ENCODE measurements at places on chromosomes 2 and 18. TPM values are rescaled to one million over a fixed set of nuclear protein-coding genes. Genes with fewer than 3 reads are reported as not detected.

The ZNF2 gene
- total RNA-seq: not detected

DNA sequence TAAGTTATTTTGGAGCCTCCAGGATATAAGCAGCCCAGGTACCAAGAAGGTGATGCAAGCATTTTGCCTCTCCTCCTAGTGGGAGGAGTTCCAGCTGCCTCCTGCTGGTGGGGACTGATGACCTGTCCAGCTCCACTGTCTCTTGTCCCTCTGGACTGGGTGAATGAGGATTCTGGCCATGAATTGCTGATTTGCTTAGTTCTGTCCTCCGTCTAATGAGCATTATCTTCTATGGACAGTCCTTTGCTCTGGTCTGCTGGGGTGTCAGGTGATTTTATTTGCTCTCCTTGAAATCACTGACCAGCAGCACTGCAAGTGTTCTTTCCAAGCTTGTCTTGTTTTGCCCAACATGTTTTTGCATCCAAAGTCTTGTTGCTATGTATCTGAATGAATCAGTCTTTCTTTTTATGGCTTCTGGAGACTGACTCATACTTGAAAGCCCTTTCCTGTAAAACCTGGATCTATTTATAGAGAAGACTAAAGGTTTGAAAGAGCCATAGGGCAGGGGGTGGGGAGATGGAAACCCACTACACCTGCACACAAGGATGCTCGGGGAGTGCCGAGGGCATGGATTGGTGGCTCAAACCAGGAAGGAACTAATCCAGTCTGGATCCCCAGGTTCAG is 40.5 kb upstream of the EFHD1 start:
- no peak for DNase-seq

DNA sequence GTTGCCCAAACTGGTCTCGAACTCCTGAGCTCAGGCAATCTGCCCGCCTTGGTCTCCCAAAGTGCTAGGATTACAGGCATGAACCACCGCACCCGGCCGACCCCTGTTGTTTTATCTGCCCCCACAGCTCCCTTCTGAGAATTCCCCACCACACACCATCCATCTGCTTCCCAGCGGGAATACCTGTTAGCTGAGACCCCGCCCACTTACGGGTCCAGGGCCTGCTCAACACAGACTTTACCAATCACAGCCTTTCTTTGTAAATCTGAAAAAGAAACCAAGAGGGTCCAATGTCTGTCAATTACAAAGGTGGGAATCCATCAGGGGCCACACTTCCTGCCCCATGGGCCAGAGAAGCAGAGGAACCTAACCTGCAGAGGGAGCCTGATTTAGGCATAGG is 14.2 kb upstream of the CABLES1 start:
- DNase-seq: no peak

The E2F6 gene
- total RNA-seq: 6.3 TPM

DNA sequence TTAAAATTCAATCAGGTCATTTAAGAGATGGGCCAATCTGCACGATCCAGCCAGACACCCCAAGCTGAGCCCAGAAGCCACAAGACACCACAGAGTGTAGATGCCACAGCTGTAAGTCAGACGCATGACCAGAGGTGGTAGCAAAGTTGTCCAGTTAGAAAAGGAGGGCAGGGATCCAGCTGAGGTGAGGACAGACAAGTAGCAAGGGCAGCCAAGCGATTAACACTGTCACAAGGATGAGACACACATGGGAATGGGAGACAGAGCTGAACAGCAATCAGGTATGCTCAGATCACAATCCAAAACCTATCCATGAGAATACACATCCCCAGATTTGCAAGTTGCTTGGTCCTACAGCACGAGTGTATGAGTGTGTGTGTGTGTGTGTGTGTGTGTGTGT is 143.4 kb upstream of the STK17B start:
- no peak for DNase-seq

DNA sequence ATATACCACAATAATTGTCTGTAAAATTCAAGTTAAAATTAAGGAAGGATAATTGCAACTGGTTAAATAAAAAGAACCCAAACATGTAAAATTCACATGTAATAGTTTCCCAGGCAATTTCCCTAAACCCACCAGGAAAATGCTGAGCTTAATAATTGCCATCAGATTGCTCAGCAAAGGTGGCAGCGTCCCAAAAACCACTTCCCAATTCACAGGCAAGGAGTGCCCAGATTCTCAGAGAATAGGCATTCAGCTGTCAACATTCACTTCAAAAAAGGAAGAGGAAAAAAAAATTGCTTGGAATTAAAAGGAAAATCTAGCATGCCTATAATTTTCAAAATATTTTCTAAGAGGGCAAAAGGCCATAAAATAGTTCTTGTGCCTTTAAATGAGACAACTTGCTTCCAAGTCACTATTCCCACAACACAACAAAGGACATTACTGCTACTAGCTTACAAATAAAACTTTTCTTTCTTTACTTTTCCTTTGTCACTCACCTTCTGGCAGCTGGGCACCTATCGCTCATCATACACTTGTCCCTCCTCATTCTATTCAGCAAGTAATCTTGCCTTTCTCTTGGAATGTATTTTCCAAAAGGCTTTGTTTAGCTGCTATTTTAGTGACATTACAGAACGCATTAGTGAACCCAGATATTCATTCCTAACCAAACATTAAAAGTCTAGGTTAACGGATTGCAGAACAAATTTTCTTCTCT is 15.2 kb downstream of the SRBD1 start:
- DNase-seq: no peak
